Activated gamma-delta T cell (primary cell): ENCODE measurements at places on chromosomes 5 and 9.

DNA sequence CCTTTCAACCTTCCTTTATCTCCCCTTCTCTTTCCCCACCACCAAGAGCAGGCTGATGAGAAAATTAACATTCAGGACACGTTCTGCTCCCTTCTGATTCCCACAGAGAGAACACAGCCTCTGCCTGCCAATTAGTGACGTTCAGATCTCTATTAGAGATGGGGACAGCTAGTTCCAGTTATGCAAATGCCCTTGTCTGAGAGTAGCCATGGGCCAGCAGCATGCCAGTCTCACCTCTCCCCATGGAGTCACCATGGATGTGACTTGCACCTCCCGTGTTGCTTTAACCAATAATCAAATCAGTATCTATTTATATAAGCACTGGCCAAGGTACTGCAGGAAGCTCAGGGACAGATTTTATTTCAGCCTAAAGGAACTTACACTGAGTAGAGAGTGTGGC lies 61.3 kb downstream of the KCNIP1 start:
- DNase-seq, result no peak

GRCh38 chr9:123305879-123306278 lies 37.5 kb upstream of the STRBP start:
- no peak for DNase-seq

DNA sequence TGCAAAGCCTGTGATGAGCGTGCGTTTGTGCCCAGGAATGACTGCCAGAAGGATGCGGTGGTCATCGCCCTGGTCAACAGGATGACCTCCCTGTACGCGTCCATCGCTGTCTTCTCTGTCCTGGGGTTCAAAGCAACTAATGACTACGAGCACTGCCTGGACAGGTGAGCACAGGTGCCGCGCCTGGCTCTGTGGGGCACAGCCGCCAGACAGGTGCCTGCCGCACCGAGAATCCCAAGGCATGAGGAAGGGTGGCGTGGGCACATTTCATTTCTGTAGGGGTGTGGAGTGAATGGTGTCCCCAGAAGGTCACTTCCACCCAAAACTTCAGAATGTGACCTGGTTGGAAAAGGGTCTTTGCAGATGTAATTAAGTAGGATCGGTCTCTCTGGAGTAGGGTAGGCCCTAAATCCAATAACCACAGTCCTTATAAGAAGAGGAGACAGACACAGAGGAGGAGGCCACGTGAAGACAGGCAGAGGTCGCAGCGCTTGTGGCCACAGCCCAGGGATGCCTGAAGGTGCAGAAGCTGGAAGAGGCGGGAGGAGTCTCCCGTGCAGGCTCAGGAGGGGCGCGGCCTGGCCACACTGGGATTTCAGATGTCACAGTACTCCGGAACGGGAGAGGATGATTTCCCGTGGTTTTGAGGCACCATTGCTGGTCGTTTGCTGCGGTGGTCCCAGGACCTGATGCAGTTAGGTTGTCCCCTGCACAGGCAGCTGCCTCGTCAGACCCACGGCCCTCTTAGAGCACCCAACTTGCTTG lies 15.5 kb downstream of the SLC6A18 start:
- no peak for DNase-seq

GRCh38 chr5:138985683-138986082 lies 110.5 kb upstream of the LRRTM2 start:
- DNase-seq, result no peak

- DNase-seq, result no peak
Measured at GRCh38 chr9:76926324-76926741, 20.4 kb upstream of the PRUNE2 start.

- no peak for DNase-seq
Measured at GRCh38 chr9:96158909-96159575, 142.9 kb downstream of the HSD17B3 start.

GRCh38 chr9:89038382-89039103 lies 47.3 kb downstream of the S1PR3 start:
- no peak for DNase-seq

GRCh38 chr9:109010746-109011145 lies 2.6 kb downstream of the CTNNAL1 start:
- DNase-seq, result no peak

GRCh38 chr5:35436400-35437057 lies 181.1 kb upstream of the SPEF2 start:
- no peak for DNase-seq

DNA sequence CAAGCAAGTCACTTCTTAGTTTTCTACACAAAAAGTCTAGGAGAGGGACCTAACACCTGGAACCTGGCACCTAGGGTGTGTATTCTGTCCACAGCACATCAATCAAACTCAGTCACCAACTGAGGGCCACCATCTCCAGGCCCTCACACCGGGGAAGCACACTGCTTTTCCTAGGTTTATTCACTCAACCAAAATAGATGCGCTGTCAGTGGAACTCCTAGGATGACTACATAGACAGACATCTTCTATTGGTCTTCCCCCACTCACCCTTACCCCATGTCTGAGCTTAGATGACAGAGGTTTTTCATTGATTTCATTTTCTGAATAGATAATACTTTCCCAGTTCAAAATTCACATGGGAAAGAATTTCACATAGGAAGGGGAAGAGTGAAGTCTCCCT lies 59.2 kb downstream of the RNF130 start:
- DNase-seq, result no peak

- DNase-seq, result no peak
Measured at GRCh38 chr5:122195802-122196394, 66.6 kb downstream of the ZNF474 start.

GRCh38 chr9:68762570-68762969 lies 57.5 kb downstream of the PIP5K1B start:
- DNase-seq, result no peak

DNA sequence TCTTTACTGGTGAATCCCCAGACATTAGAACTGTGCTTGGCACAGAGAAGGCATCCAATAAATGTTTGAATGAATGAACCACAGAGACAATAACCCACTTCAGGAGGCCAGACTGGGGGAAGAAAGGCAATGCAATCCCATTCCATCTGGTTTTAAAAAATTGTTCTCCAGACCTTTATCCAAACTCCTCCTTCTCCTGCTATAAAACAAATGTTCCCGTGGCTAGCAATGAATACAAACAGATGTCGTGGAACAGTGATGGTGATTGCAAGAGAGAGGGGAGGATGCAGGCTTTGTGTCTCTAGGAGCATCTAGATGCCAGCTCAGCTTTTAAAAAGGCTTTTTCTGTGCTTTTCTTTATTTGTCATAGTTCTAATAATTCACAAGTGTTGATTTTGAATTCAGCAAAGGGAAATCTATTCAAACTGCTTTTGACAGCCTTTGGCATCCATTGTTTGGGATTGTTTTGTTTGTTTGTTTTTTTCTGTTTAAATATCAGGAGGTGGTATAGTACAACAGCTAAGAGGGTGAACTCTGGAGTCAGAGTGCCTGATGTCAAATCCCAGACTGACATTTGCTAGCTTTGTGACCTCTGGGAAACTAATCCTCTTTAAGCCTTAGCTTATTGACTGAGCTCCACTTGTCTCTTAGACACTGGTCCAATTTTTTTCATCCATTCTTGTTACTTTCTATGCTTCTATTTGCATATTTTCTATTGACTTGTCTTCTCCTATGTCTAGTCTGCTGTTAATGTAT lies 59.1 kb downstream of the TNFSF15 start:
- no peak for DNase-seq

DNA sequence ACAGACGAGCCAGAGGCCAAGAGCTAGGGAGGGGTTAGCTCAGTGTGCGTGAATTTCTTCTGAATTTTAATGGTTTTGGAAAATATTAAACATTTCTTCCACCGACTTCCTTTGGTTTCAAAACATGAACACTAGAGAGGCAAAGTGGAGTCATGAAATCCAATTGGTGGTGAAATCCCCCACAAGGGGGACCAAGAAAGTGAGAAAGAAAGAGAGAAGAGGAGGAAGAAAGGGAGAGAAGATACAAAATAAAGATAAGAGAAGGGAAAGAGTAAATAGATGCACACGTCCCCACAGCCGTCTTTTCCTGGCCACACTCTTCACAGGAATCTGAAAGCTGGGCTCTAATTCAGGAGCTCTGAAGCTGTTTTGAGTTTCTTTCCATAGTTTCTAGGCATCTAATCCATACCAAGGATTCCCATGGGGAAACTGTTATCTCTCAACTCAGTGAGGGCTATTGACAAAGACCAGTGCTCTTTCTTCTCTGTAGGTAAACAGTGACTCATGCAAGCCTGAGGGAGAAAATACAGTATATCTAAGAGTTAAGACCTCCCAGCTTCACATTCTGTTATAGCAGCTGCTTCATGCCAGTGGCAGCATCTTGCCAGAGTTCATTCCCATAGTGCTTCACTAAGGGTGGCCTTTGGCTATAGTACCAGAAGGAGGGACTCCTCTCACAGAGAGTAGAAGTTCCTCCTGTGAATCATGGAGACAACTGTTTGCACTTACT lies 115.8 kb upstream of the LIFR start:
- no peak for DNase-seq
